Right atrium auricular region (tissue), 2 donors: ENCODE measurements at places on chromosomes 1 and 21. TPM values are rescaled to one million over a fixed set of nuclear protein-coding genes. Genes with fewer than 3 reads are reported as not detected.
A peak's percentile ranks its signal among the peaks of the same experiment; 100 is the strongest.

- DNase-seq = no peak
Observed at GRCh38 chr1:206000641-206001339, 2.4 kb downstream of the RAB7B start.

DNA sequence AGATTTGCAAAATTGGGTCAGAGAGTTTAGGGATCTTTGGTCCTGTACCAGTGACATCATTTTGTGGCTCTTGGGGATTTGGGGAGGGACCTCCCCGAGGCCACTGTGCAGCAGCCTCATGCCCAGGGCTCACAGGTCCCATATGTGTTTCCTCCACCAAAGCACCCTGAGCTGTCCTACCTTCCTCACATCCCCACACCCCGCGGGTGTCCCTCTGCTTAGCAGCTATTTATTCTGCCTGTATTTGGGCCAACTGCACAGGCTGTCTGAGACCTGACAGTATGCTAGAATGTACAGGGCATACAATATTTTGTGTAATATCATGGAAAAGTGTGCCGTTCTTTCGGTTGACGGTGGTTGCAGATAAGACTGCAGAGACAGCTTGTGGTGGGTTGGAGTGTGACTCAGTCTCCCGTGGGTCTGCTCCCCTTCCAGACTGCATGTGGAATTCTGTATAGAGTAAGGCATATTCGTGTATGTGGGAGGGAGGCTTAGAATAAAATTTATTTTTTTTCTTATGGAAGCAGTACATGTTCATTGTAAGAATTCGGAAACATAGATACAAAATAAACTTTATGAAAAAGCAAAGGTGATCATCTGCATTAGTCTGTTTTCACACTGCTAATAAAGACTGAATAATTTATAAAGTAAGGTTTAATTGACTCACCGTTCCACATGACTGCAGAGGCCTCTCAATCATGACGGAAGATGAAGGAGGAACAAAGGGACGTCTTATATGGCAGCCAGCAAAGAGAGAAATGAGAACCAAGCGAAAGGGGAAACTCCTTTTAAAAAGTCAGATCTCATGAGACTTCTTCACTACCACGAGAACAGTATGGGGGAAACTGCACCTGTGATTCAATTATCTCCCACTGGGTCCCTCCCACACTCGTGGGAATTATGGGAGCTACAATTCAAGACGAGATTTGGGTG, 84.4 kb downstream of the ADARB1 start:
- DNase-seq = peak; percentile 42

GRCh38 chr1:111517469-111518225, 14.2 kb upstream of the ADORA3 start:
- DNase-seq = no peak

- DNase-seq = no peak
Observed at GRCh38 chr1:173337126-173337525, 130.0 kb upstream of the TNFSF4 start.

GRCh38 chr21:42918291-42918690, 7.1 kb downstream of the ERVH48-1 start:
- DNase-seq = no peak

- no peak for DNase-seq
Observed at GRCh38 chr1:207362962-207363860, 41.7 kb downstream of the CD55 start.

Gene KRTAP22-2
- total RNA-seq = not detected

Gene AMPD1
- total RNA-seq = not detected

Gene ACTN2
- total RNA-seq = 595 TPM

Gene WNT4
- total RNA-seq = not detected

GRCh38 chr1:213988507-213989001, 781 bp downstream of the PROX1 start:
- DNase-seq = no peak

- peak; percentile 21 for DNase-seq
Observed at GRCh38 chr1:248847181-248847955, 9.3 kb downstream of the ZNF672 start.

DNA sequence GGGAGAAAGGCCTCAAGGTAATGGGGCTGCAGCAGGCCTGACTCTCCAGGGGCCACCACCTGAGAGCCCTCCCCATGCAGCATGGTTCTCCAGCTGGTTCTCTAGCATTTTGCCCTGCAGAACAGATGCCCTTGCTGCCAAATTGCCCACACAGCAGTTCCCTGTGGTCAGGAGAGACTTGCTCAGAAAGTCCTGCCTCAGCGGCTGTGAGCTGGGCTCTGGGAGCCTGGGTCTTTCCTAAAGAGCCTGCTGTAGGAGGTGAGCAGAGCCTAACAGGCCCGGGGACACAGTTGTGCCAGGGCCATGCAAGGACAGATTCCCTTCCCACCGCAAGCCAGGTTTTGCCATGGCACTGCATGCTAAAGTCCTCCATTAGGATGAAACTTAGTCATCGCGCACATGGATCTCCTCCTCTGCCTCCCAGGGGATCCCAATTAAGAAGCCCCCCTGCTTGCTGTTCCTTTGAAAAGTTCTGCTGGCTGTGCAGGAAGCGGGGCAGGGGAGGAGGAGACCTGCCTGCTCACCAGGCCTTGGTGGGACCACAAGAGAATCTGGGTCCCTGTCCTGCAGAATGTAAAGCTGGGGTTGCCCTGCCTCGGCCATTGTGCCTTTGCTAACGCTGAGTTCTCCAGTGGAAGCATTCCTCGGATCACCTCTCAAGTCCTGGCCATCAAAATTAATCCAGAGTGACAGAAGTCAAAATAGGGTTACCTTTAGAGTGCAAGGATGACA, 21.4 kb downstream of the TEX35 start:
- no peak for DNase-seq

DNA sequence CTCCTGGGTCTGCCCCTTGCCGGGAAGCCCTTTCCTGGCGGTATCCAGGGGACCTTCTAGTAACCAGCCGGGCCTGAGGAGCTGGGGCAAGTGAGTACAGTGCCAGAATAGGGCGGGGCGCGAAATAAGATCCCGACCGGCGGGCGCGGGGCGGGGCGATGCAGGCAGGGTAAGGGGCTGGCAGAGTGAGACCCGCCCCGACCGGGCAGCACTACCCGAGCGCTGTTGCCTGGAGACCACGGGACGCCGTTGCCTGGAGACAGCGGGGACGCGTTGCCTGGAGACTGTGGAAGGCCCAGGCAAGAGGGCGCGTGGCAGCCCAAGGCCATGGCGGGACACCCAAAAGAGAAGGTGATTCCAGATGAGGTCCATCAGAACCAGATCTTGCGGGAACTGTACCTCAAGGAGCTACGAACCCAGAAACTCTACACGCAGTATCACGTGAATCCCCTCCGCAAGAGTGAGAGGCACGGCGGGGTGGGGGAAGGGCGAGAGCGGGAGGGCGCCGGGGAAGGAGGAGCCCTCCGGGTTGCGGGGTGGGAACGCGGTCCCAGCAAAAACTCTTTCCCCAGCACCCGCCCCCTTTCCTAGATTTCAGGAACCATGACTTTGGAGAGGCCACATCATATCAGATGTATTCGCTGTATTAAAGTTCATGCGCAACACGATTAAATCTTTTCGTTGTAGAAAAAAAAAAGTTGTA, 24.3 kb downstream of the EBNA1BP2 start:
- no peak for DNase-seq

DNA sequence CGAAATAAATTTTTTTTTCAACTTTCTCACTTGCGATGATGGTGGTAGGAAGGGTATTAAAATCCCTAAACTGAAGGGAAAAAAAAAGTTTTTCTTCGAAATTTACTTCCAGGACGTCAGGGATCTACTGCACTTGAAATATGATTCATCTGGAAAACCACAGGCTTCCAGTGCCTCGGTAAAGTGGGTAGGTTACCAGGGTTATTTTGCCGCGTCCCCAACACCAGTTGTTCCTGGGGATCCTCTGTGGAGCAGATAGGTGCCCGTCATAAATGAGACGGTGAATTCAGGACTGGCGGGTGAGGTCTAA, 773 bp downstream of the RABIF start:
- DNase-seq = no peak

Gene PTCH2
- 0.22 TPM for total RNA-seq

Gene DNAI4
- total RNA-seq = 10.3 TPM

DNA sequence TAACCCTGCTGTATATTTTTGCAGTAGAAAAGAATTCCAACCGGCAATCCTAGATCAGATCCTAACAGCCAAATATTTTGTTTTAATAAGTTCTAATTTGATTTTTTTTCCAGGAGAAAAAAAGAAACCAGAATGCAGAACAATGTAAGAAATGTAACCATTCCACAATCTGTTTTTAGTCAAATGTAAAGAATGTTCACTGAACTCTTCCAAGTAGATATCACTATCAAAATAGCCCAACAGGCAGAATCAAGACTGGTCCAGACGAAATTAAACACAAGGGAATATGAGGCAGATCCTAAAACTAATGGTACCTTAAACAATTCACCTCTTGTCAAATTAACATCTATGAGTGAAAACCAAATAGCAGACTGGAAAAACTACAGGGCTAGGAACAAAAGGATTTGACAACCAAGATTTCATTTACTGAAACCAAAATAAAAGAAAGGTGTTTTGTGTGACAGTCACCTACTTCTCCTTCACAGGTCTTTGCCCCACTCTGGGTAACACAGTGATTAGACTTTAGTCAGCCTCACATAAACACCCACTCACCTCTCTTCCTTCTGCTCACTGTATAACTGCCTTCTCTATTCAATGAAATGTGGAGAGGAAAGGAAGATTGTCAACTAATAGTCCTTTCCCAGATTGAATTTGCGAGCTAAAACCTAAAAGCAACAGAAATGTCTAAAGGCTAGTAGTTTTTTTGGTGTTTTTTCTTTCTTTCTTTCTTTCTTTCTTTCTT, 137.9 kb downstream of the FAF1 start:
- no peak for DNase-seq

DNA sequence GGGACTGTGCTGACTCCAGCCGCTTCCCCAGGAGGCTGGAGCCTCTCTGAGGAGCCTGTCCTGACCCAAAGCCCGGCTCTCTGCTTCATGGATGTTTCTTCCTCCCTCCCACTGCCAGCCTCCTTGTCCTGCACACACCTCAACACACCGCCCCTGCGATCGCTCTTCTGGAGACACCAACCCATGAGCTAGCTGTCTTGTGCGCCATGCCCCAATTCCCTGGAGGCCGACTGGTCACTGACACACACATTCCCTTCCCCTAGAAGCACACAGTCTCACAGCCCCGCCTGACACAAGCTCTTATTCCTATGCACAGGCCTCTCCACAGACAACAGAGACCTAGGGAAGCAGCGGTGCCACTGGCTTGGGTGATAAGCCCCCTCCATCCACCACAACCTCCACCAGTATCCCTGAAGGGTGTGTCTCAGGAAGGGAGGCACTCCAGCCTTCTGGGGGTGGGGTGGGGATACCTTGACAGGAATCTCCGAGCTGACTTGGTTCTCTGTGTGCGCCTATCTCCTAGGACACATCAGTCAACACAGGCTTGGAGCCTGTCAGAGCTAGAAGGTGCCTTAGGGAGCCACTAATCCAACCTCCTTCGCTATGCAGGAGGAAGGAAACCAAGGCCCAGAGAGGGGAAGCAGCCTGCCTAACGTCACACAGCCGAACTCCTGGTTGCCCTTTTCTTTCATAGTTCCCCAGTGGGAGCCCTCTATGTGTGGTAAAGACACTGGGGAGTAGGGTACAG, 31.1 kb downstream of the AHDC1 start:
- peak; percentile 75 for DNase-seq

DNA sequence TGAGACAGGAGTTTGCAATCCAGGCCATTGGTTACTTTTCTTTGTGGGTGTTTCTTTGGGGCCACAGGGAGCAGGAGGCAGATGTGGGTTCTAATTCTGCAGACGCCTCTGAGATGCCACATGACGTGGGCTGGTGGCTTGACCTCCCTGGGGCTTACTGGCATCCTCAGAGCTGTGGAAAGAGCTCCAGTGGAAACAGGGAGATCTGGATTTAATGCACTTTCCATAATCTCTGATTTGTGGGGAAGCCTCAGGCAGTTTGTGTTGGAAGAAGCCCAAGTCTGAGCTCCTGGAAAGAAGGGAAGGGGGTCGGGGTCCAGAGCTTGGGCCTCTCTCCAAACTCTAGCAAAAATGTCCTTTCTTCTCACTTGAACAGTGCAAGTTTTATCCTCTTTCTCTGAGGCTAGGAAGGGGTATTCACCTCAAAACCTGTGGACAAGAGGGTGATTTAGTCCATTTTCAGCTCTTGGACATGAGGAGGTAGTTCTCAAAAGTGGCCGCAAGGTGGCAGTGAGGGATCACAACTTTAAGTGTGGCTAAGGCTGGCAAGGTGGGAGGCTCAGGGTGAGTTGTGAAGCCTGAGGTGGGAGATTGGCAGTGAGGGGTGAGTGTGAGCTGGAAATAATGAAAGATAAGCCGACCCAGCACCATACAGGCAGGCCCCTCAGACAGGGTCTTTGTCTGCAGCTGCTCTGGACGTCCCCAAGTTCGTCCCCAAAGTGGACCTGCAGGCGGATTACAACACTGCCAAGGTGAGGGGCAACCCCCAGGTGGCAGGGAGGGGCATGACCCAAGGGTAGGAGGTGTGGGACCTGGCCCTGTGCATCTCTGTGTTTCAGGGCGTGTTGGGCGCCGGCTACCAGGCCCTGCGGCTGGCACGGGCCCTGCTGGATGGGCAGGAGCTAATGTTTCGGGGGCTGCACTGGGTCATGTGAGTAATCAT, 9.2 kb downstream of the IKBKE start:
- peak; percentile 86 for DNase-seq

- no peak for DNase-seq
Observed at GRCh38 chr1:89855413-89856123, 34.7 kb downstream of the LRRC8D start.

GRCh38 chr1:224095339-224095738, 18.6 kb upstream of the FBXO28 start:
- no peak for DNase-seq

DNA sequence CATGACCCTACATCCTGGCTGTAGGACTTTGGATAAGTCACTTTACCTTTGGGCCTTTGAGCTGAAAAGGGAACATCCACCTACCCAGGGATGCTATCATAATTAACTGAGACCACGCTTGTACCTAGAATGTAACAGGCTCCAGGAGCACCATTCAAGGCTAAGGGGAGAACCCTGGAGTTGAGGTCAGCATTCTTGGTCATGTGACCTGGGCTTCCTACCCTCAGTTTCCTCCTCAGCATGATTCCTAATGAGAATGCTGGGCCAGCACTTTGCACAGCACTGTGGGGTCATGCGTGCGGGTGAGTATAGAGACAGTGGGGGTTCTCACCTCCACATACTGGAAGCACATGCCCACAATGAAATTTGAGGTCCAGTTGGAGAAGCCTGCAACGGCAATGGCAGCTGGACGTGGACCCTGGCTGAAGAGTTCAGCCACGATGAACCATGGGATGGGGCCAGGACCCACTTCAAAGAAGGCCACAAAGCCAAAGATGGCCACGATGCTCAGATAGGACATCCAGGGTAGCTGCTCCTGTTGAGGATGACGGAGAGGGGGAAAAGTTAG, 31.3 kb downstream of the SLC2A1 start:
- DNase-seq = peak; percentile 30
